SW 1271 (cell line): ENCODE measurements at places on chromosomes 4 and X.
A peak's percentile ranks its signal among the peaks of the same experiment; 100 is the strongest.

DNA sequence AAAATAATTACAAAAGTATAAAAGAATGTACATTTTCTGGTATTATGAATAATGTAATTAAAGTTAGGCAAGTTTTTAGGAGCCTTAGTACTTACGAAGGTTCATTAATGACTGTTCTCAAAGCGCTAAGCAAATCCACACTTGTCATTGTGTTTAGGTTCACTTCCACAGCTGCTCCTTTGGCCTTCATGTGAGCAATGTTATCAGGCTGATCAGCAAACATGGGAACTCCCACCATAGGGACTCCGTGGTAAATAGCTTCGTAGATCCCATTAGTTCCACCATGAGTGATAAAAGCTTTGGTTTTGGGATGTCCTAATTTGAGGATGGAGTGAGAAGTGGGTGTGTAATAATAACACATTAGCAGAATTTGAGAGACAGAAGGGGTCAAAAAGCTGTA, 45.1 kb downstream of the UGT2A2 start:
- no peak for DNase-seq

DNA sequence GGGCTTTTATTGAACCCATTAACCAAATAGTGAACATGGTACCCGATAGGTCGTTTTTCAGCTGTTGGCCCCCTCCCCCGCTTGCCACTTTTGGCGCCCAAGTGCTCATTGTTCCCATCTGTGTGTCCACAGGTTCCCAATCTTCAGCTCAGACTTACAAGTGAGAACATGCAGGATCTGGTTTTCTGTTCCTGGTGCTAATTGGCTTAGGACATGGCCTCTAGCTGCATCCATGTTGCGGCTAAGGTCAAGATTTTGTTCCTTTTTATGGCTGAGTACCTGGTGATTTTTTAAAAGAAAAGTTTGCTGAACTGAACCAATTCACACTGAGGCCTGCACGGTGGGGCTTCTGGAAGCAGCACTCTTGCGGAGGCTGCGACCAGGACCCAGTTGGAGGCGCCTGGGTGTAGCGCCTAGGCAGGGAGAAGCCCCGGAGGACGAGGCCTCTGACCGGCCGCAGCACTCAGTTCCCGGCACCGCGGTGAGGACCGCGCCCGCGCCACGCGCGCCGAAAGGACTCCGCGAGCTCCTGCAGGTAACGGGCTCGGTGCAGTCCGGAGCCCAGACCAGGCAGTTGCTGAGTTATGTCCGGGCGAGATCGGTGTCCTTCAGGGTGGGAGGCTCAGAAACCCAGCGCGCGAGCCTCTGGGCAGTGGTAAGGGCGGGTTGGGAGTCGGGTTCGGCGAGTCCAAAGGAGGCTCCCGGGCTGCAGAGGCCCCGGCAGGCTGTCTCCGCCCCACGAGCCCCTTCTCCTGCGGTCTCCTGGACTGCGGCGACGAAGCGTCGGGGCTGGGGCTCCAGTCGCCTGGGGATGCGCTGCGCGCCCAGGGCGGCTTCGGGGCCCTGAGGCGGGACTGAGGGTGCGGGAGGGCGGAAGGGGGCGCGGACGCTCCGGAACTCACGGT, 15.8 kb upstream of the SLC25A4 start:
- DNase-seq, result no peak

DNA sequence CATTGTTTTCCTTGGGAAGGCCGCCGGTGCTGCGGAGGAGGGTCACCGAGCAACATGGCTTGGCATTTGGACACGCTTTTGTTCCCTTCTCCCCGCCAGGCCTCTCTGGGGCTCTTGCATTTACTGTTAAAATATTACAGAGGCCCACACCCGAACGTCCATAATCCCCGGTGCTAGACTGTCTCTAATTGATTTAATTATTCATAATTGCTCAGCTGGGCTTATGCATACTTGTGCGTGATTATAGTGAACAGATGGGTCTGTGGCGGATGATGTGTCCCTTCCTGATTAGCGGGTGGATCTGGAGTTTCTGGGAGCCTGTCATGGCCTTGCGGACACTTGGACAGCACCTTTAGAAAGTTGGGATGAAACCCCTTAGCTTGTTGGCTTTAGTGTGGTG, 100.2 kb upstream of the MSX1 start:
- DNase-seq, result no peak

GRCh38 chr4:145762719-145763118, 82.8 kb downstream of the C4orf51 start:
- DNase-seq, result no peak

DNA sequence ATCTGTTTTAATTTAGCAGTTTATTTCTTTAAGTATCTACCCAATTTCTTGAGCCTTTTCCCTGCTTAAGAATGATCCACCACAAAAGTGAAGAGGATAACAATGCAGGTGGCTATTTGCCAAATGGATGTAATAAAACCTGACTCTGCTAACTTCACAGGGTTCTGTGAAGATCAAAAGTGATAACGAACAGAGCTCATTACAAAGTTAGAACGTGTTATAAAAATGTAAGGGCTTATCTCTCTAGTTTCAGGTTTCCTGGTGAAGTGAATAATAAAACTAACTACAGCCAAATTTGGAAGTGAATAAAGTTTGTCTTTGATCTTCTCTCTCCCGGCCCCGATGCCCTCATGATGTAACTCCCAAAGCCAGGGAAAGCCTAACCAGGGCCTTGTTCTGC, 497.9 kb downstream of the SMARCA1 start:
- DNase-seq, result no peak

DNA sequence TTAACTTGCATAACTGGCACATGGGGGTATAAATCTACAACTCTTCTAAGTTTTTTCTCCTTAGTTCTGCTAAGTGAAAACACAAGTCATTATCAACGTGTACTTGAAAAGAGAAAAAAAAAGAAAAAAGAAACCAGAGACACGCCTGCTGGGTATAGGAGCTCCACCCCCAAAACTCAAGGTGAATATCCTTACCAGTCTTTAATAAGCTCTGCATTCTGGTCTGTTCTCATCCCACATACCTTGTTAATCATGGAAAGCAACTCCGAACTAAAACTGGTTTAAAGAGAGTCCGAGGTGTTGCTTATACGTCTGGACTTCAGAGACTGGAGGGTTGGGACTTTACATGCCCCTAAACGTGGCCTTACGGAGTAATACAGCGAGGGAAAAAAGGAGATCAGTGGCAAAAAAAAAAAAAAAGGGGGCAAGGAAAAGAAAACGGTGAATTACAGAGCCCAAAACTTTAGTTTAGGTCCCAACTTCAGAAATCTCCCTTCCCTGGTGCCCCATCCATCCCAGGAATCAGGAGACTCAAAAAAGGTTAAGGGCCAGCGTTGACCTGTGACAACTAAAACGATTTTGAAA, 1.0 kb downstream of the PGRMC2 start:
- DNase-seq, result peak; percentile 19

DNA sequence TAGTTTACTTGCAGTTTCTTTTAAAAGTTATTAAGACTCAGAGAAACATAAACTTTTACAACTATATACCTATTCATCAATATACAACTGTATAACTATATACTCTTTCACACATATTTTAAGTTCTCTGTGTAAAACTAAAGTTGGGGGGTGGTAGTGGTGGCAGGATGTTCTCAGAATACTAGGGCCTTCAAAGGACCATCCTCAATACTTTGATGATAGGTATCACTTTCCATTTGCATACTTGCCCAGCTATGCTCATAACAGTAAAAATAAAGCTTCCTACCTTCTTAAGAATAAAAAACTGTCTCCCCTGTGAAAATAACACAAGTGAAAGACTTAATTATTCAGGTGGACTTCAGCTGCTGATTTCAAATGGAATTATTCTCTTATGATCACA, 2.9 kb upstream of the GALNT7 start:
- DNase-seq, result no peak
